Lower lobe of right lung (tissue), 2 donors: ENCODE measurements at places on chromosomes 6 and 20. TPM values are rescaled to one million over a fixed set of nuclear protein-coding genes. Genes with fewer than 3 reads are reported as not detected.

ZNF184 gene
- 6.6 TPM for total RNA-seq

TSPO2 gene
- not detected for total RNA-seq

TFAP2D gene
- not detected for total RNA-seq

OR2J3 gene
- total RNA-seq = not detected

RHAG gene
- total RNA-seq = not detected
